NCI-H146 (cell line): ENCODE measurements at places on chromosomes 7 and 10.
A peak's percentile ranks its signal among the peaks of the same experiment; 100 is the strongest.

DNA sequence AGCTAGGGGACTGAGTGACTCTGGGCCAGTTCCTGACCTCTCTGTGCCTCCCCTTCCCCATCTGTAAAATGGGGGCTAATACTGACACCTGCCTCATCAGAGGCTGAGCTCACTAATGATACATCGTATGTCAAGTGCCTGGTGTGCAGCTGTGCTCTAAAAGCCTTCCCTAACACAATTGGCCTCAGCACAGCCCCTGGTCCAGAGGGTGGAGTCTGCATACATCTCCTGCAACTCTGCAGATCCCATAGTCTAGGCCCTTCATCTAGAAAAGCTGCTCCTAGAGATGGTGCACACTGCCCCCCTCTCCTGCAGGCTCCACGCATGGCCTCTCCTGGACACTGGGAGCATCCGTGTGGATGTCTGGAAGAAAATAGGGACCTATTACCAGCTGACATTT is 255.0 kb downstream of the RPS24 start:
- DNase-seq = peak; percentile 22

GRCh38 chr10:18214691-18215563 is 74.7 kb downstream of the CACNB2 start:
- DNase-seq = peak; percentile 4

- no peak for DNase-seq
Measured at GRCh38 chr10:21498377-21498776, 27.1 kb downstream of the SKIDA1 start.

GRCh38 chr10:116697816-116698215 is 44.5 kb downstream of the HSPA12A start:
- no peak for DNase-seq

DNA sequence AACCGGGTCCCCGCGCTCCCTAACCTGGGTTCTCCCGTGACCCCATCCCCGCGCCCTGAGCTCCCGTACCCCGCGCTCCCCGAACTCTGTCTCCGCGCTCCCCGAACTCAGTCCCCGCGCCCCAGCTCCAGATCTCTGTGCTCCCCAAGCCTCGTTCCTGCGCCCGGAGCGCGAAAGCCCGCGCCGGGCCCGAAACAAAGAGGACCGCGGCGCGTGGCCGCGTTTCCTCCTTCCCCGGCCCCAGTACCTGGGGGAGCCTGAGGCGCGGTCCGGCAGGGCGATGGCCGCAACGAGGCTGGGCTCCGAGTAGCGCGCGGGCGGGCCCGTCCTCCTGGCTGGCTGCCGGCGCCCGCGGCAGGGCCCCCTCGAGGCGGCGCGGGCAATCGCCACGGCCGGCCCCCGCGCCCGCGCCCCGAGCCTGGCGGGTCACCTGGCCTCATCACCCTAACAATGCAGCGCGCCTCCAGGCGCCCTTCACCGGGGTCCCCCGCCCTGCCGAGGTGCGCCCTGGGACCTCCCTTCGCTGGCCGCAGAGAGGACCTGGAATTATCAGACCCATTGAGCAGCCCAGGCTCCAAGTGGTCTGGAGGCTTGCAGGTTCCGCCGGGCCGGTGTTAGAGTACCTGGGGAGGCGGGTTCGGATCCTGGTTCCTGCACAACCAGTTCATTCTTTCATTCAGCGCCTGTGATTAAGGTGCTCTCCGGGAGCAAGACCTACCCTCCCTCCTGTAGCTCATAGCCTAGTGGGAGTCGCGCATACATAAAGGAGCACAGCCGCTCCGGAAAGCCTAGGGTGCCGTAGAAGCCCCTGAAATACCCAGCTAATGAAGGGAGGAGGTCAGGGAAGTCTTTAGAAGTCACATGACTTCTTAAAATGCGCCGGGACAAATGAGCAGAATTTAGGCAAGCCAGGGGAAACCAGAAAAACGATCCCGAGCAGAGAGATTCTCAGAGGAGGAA is at the start of gene TNS3:
Gene TNS3, minus strand, starts transcription at position 308 of the 960 bp plus-strand sequence. CDS start 142,475 bp downstream, outside the sequence.
- peak; percentile 72 for DNase-seq

DNA sequence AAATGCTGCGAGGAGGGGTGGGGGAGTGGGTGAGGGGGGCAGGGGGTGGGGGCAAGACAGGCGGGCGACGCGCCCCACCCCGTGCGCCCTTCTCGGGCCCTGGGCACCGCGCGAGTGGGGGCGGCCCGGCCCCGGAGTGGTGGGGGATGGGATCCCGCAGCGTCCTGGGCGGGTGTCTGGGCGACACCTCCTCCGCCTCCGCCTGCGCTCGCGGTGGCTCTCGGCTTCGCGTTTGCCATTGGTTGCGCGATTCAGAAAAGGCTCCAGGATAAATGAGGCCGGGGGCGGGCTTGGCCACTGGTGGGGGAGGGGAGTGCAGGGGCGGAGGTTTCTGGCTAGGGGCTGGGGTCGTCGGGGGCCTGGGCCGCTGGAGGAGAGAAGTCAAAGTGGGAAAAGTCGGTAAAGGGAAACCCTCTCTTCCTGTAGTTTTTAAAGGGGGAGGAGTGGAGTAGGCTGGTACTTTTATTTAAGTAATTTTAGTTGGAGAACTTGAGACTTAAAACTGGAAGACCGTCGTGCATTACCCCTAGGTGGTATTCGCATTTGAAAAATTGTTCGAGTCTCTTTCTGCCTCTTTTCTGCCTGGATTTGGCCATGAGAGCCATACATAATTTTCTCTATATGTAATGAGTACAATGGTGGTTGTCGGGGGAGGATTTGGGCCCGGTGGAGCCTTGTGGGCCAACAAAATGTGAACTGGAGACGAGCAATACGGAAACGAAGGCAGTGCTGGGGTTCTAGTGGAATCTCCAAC is 992 bp upstream of the IGF2BP3 start:
- peak; percentile 95 for DNase-seq

GRCh38 chr10:43214956-43215561 is 51.8 kb downstream of the RASGEF1A start:
- no peak for DNase-seq

DNA sequence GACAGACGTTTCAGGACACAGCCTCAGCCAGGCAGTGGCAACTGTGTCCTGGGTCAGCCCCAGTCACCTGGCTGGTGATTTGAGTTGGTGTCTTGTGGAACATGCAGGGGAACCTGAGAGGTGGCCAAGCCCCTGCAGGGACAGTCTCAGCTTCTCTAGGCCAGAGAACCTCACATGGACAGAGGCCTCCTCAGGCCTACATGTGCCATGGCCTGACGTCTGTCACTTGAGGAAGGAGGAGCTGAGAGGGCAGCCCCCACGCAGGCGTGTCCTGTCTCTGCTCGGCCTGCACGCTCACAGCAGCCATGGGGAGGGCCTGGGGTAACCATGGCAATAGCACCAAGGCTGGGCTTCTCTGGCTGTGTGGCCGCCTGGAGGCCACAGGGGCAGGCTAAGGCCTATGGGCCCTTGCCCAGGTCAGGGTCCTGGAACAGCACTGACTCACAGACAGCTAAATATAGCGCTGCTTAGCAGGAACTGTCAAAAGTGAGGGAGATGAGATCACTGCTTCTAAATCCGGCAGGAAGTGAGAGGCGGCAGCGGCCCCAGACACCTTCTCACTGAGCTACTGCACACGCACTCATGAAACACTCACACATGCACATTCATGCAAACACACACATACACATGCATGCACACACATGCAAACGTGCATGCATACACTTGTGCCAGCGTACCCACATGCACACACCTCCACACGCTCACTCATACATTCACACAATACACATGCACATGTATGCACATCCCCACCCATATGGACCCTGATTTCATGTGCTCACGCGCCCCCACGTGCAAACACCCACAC is 57.0 kb downstream of the YKT6 start:
- no peak for DNase-seq

GRCh38 chr7:140489026-140489359 is 9.7 kb upstream of the MKRN1 start:
- no peak for DNase-seq

GRCh38 chr7:150979713-150980390 is 1.7 kb upstream of the KCNH2 start:
- peak; percentile 49 for DNase-seq

DNA sequence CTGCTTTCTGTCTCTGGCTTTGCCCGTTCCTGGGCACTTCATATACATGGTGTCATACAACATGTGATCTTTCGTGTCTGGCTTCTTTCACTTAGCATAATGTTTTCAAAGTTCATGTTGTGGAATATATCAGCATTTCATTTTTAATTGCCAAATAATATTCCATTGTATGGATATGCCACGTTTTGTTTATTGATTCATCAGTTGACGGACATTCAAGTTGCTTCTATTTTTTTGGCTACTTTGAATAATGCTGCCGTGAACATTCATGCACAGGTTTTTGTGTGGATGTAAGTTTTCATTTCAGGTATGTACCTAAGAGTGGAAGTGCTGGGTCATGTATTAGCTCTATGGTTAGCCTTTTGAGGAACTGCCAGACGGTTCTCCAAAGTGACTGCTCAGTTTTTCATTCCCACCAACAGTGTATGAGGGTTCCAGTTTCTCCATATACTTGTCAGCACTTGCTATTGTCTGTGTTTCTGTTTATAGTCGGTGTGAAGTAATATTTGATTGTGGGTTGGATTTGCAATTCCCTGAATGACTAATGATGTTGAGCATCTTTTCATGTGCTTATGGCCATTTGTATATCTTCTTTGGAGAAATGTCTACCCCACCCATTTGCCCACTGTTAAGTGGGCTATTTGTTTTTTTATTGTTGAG is 401.4 kb upstream of the GALNT17 start:
- no peak for DNase-seq

- no peak for DNase-seq
Measured at GRCh38 chr10:115649217-115649616, 556.1 kb downstream of the ATRNL1 start.
